ENCODE measurements at places on chromosomes 5 and 9.

DNA sequence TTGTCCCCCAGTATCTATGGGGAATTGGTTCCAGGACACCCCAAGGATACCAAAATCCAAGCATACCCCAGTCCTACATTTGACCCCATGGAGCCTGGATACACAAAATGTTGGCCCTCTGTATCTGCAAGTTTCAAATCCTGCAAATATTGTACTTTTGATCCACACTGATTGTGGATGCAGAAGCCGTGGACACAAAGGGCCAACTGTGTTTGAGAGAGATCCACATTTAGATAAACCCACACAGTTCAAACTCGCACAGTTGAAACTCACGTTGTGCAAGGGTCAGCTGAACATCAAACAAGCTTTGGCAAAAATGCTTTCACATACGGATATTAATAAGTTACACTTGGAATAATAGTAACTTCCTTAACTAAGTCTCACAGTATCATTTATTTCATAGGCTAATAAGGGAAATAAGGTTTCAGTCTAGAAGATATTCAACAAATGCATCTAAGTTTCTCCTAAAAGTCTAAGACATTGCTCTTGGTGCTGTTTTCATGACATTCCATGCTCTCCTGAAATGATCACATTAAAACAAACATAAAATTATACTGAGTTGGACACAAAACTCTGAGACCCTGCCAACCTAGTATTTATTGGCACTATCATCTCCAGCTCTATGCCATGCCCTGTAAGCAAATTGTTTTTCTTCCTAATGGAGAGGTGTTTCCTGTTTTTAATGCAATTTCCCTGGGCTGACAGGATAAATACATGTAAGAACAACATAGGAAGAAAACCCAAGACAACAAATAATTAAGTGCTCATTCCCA is 32.3 kb downstream of the ACTL7A start:
- no peak for DNase-seq

DNA sequence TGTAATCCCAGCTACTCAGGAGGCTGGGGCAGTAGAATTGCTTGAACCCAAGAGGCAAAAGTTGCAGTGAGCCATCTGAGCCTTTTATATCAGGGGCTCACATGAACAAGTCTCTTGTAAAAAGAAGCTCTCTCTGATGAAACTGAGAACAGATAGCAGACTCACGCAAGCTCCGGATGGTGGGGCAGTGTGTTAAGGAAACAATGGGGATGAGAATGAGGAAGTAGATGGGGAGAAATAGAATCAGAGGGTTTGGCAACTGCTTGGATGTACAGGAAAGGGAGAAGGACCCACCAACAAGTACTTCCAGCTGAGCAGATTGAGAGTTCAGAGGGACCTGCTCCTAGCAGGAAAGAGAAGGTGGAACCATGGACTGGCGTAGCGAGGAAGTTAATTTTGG is 18.6 kb downstream of the TMEM252 start:
- no peak for DNase-seq

- no peak for DNase-seq
Observed at GRCh38 chr9:105608721-105609598, 51.0 kb downstream of the FKTN start.

DNA sequence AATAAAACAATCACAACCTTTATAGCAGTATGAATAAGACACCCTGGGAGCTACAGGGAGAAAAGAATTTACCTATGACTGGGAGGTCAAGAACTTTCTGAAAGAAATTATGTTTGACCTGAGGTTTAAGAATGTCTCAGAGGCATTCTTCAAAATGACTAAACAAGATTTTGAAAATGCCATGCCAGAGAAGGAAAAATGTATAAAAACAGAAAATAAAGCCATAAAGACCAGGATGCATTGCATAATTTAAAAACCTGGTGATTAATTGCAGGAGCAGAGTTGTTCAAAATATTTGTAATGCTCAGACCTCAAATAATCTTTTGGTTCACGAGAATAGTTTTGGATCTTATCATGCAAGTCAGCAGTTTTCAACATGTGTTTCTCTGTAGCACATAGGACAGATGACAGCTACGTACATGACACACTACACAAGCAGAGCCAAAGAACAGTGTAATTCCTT is 954.7 kb upstream of the ARRDC3 start:
- DNase-seq, result no peak

DNA sequence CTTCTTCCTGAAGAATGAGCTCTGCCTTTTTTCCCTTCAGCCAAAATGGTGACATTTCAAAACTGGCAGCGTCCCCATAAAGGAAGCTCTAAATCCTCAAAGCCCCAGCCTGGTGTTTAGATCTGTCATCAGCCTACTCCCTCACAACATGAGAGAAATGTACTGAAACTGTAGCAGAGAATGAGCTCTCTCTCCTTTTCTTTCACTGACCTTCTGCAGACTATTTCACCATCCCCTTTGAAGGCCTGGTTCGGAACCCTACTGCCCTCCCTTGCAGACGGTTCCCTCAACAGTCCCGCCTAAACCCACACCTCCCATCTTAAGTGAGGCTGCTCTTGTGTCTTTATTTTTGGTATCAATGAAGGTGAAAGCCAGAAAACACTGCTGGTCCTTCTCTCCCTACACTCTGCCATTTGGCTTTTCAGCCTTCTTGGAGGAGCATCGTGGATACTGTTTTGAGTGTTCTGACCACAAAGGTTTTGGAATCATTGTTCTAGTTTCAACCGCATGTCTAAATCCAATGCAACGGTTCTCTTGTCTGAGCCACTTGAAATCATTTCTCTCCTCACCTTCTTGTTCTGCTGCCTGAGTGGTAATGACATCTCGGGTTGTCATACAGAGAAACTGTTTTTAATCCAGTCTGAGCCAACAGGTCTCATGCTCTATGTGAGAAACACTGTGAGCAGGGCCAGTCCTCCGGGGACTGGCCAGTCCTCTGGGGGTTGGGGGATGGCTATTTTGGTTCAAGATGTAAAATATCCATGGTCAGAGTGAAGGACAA is 39.0 kb downstream of the ITK start:
- no peak for DNase-seq

DNA sequence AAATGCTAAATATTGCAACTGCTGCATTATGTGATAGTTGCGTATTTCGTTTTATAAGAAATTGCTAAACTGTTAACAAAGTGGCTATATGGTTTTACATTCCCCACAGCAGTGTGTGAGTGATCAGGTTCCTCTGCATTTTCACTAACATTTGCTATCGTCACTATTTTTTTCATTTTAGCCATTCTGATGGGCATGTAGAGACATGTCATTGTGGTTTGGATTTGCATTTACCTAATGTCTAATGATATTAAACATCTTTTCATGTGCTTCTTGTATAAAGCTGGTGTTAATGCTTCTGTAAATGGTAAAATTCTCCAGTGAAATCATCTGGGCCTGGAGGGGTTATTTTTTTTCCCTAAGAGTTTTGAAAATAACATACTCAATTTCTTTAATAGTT is 61.6 kb downstream of the ERCC6L2 start:
- DNase-seq, result no peak

DNA sequence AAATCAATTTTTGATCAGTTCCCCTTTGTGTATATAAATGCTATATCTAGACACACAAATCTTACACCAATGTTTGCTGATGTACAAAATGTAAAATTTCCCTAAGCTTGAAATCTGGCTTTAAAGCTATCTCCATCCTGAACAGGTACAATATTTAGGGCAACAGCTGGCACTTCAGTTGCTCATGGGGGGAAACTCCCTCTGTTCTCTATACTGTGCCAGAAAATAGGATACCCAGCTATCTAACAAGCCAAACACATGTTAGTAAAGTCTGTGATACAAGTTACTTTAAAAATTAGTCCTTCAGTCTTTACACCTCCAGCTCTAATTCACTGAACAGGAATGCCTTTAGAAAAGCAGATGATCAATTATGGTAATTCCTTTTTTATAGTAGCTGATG is 191.8 kb downstream of the SLF1 start:
- no peak for DNase-seq

DNA sequence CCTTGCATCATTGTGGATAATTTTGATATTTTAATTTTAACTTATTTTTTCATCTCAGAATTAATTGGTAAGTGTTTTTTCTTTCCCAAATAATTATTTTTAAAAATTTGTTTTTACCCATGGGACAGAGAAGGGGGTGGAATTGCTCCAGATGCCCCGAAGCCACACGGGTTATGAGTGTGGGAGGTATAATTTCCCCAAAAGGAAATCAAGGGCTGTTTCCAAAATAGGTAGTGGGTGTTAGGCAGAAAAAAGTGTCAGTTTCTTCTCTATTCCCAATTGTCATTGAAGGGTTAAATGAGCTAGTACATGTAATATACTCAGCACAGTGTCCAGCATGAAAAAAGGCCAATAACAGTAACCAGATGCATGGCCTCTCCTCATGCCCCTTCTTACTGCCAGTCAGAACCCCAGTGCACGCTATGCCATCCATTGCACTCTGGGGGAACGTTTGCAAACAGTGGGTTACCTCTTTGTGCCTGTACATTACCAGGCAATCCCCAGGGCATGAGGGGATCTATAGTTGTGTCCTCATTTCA is 36.4 kb upstream of the ANGPTL2 start:
- DNase-seq, result no peak

- no peak for DNase-seq
Observed at GRCh38 chr9:97567182-97567893, 65.8 kb downstream of the TSTD2 start.

GRCh38 chr5:147855774-147856069 is 22.8 kb upstream of the SCGB3A2 start:
- no peak for DNase-seq

DNA sequence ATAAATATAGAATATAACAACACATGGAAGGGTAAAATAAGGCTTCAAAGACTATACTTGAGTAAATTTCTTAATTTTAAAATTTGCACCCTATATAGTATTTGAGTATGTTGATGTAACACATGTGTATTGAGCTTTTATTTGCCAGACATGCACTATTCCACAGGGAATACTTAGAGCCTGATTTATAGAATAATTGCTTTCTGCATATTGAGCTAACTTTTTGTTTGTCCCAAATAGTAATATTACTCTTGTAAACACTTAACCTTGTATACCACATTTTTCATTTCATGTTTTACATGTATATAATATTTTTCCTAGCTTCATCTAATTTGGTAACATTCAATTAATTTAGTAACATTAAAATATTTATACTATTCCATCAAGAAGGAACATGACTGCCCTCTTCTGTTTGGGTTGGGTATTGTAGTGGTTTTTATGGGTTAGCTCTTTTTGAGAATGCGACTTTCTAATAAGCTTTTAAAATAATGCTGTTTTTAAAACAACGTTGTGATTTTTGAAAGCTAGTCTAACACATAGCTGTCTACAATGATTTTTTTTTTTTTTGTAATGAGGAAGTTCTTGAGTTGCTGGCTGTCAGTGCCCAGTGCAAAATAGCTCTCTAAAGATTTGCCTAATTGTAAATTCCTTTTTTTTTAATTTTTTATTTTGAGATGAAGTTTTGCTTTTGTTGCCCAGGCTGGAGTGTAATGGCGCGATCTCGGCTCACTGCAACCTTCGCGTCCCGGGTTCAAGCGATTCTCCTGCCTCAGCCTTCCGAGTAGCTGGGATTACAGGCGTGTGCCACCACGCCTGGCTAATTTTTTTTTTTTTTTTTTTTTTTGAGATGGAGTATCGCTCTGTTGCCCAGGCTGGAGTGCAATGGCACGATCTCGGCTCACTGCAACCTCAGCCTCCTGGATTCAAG is 4.8 kb downstream of the SUB1 start:
- no peak for DNase-seq

GRCh38 chr5:66223637-66224036 is 79.5 kb downstream of the SREK1 start:
- no peak for DNase-seq

GRCh38 chr5:154234551-154234950 is 44.0 kb downstream of the GALNT10 start:
- DNase-seq, result no peak

- no peak for DNase-seq
Observed at GRCh38 chr5:40600383-40600782, 79.3 kb upstream of the PTGER4 start.

- no peak for DNase-seq
Observed at GRCh38 chr9:110579862-110580219, 300 bp upstream of the SVEP1 start.

GRCh38 chr5:66551338-66551737 is 44.9 kb upstream of the MAST4 start:
- DNase-seq, result no peak

DNA sequence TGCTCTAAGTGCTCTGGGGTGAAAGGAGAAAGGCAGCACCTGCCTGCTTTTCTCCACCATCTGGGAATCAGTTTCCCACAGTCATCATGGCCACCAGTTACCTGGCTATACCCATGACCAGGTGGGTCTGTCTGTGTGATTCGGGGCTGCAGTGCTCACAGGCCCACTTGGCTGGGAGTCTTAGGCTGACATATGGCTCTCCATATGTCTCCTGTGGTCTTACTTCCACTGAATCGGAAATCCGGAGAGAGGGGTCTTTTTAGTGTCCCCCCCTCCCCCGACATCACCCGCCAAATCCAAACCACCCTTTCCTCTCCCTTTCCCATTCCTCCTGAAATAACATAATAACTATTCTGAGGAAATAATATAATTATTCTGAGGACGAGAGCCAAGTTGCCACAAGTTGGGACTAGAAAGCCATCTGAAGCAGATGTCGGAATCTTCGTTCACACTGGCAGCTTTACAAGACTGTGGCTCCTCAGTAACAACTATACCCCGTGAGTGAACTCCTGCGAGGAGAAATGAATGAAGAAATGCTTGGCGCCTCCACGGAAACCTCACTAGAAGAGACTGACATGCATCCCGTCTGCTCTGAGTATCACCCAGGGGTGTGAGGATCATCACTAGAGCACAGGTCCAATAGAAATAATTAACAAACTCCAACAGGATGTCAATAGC is 143.4 kb downstream of the MYO10 start:
- no peak for DNase-seq

DNA sequence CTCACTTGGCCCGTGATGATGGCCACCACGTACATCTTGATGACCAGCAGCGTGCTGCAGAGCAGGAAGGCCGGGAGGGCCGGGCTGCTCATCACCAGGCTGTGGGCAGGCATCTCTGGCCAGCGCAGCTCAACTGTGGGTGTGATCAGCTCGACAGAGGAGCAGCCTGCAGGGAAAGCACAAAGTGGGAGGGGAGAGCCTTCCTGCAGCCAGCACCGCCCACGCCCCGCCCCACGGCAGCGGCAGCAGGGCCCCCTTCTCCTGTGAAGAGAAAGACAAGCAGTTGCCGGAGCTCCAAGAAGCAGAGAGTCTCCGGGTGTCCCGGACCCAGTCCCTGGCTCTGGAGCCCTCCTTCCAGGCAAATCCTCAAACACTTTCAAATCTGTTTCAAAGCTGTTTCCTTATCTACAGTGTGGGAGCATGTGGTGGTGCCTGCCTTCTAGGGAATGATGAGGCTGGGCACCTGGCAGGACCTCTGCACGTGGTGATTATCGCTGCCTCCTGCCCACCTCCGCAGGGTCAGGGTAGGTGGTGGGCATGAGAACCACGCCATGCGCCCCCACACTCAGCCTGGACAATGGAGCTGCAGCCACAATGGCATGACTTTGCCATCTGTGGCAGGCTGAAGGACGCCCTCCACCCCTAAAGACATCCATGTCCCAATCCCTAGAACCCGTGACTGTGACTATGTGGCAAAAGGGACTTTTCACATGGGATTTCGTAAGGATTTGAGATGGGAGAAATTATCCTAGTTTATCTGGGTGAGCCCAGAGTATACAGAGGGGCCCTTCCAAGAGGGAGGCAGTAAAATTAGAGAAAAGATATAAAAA is at the start of gene PTGES:
PTGES (minus strand) TSS at position 143 of the 830 bp plus-strand sequence; CDS start at position 113, 30 bp downstream.
- DNase-seq, result no peak
